ENCODE measurements at places on chromosomes 2 and 18.

DNA sequence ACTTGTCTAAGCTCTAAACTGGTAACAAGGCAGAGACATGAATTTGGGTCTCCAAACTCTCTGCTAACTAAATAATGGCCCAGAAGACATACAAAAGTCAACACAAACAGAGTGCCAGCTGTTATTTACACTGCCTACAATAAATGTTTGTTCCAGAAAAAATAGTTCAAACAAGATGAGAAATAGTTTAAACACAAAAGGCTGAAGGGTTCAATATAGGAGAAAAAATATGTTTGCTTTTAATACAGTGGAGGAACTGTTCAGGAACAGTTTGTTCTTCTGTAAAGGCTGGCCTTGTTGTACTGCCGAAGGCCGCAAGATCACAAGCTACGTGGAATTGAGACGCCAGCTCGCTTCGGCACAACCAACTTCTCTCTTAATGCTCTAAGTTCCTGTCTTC, 74.6 kb downstream of the AFF3 start:
- no peak for ATAC-seq

GRCh38 chr2:157327621-157328500, 2.2 kb upstream of the ERMN start:
- ATAC-seq, result peak; percentile 96

DNA sequence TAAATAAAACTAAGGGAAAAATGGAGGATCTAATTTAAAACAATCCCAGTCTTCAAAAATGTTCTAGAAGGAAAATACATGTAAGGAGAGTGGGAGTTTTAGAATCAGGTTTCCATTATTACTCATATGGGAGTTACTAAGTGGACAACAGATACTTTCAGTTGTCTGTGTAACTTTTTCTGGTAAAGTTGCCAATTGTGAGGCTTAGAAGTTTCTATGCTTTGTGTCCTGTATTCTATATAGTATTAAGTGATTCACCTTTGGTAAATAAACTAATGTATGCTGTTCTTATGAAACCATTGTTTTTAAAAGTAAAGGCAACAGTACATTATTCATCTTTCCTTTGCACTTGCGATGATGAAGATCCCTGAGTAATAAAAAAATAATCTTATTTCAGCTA, 274.9 kb downstream of the NR4A2 start:
- no peak for ATAC-seq

GRCh38 chr18:8365006-8365405, 244.2 kb upstream of the RAB12 start:
- ATAC-seq, result no peak

- no peak for ATAC-seq
Observed at GRCh38 chr2:210224591-210224940, 681 bp downstream of the ACADL start.

DNA sequence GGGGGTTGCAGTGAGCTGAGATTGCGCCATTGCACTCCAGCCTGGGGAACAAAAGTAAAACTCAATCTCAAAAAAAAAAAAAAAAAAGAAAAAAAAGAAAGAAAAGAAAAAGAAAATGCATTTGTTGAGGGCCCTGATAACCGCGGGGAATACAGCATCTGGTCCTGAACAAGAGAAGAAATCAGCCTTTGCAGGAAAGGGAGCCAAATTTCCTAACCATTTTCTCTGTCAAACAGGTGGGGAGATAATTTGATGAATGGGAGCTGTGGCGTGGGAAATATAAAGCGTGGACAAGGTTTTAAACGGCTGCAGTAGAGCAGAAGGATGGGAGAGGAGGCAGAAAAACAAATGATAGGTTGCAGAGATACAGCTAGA, 864 bp downstream of the E2F6 start:
- ATAC-seq, result no peak

DNA sequence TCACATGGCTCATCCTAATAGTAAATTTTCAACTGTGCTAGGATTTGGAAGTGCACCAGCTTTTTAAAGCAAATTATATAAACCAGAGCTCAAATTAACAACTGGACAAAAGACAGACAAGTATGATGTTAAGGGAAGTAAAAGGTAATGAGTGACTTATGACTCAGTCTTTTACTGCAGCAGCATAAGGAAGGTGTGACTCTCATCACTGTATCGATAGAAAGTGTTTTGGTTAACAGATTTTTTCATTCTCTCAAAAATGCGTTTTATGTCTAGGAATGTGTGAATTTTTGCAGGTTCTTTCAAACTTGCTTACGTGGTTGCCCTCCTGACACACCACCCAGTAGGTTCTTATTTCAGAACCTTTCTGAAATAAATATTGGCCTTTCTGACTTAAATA, 244.2 kb upstream of the BOD1L2 start:
- ATAC-seq, result no peak

GRCh38 chr2:231604101-231604684, 11.5 kb downstream of the TEX44 start:
- ATAC-seq, result peak; percentile 61

DNA sequence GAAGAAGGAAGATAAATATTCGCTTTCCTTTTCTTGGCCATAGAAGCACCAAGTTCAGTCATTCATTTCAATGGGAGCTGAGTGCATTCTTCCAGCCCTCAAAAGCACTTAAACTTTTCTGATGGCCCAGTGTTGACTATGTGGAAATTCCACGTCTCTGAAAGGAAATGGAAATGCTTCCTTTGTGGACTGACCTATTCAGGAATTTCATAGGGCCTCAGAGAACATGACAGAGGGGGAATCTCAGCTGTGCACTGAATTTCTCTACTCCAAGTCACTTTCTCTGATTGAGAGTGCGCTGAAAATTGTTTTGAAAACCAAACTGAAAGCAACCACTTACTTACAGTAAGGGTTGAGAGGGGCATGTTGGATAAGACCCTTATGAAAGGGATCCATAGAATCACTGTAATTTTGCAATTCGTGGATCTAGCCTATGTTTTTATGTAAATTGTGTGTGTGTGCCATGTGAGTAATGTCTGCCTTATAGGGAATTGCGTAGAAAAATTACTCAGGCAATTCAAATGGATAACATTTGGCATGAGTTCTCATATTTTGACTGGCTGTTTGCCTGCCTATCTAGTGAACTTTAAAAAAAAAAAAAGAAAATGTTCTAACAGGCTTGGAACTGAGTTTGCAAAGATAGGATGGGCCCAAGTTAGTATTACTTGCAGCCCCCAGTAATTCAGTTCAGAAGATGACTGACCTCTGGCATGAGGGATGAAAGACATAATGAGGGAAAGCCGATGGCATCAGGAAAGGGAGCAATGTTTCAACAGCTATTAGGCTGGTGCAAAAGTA, 437.0 kb downstream of the PTPRM start:
- no peak for ATAC-seq

GRCh38 chr2:226423498-226423960, 376.1 kb downstream of the IRS1 start:
- ATAC-seq, result peak; percentile 93

DNA sequence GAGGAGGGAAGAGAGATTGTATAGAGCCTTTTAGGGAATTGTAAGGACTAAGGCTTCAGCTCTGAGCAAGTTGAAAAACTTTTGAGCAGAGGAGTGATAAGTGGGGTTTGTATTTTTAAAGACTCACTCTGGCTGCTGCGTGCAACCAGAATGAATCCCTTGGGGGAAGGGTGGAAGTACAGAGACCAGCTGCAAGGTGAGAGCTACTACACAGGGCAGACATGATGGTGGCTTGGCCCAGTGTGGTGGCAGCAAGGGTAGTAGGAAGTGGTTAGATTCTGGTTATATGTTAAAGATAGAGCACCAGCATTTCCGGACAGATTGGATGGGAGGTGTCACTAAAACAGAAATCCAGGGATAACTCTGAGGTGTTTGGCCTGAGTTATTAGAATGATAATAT, 10.1 kb upstream of the SESTD1 start:
- no peak for ATAC-seq

- no peak for ATAC-seq
Observed at GRCh38 chr18:12907258-12907925, 23.4 kb upstream of the PTPN2 start.

GRCh38 chr18:76364282-76365259, 130.5 kb downstream of the ZNF516 start:
- ATAC-seq, result peak; percentile 83

DNA sequence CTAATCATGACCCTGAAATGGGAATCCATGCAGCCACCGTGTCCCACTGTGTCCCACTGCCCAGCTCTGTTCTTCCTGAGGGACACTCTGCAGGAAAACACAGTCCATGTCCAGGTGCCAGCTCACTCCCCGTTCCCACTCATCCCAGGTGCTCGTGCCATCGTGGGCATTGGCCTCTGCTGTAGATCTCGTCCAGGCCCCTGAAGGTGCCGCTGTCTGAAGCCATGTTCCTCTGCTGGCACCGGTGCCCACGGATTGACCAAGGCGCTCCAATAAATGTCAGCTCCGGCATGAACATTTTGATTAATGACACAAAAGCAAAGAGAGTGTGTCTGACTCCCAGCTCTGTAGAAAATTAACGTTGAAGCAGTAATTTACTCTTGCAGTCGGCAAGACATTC, 280.1 kb upstream of the SALL3 start:
- no peak for ATAC-seq

- ATAC-seq, result peak; percentile 15
Observed at GRCh38 chr2:84908948-84909713, 3.7 kb downstream of the TMSB10 start.

DNA sequence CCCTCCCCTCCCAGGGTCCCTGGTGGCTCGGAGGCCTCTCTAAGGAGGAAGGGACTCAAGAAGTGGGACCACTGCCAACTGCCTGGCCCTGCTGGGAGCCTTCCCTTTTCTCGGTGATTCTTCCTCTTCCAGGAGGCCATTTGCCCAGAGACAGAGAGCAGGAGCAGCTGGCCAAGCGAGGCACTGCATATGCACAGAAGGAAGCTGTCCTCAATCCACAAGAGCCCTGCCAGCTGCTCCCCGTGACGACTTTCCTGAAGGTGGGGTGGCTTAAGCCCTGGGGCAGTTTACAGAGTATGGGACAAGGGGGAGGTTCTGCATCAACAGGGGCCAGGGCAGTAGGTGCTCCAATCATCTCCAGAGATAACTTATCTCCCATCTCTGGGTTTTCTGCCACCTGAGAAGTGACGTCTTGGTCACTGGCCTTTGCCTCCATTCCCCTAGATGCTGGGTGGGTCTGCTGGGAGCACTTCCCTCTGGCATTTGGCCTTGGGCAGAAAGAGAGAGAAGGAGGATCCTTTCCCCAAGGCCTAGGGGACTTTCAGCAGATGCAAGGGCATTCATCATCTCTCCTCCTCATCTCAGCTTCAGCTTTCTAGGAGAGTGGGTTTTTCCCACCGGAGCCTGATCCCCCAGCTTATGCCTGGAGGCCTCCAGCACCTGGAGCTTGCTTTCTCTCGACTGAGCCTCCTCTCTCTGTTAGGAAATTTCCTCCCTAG, 28.5 kb downstream of the CIB4 start:
- no peak for ATAC-seq

DNA sequence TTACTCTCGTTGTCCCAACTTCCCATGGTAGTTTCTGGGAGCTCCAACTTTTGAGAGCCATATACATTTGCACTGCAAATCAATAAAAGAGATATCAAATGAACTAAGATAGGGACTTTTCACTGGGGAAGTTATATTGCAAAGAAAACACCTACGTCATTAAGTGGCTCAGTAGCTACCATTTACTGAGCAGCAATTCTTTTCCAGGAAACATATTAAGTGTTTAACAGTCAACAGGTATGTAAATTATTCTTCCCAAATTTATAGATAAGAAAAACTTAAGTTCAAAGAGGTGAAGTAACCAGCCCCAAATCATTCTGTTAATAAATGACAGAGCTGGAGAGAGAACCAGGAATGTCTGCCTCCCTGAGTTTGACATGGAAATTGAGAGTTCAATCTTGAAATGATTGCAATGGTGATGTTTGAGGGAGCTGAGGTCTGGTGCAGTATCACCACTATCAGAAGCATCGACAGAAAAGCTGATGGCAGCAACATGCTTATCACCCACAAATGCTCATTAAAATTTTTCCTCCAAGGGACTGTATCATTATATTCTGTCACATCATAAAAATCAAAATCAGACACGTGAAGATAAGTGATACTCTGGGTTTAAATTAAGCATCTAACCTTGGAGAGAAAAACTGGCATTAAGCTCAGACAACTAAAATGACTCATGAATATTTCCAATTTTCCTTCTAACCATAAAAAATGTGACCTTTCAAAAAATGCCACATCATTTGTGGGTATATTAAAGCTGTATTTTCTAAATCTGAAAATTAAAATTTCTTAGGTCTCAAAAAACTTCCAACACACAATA, 43.4 kb downstream of the GAREM1 start:
- no peak for ATAC-seq

DNA sequence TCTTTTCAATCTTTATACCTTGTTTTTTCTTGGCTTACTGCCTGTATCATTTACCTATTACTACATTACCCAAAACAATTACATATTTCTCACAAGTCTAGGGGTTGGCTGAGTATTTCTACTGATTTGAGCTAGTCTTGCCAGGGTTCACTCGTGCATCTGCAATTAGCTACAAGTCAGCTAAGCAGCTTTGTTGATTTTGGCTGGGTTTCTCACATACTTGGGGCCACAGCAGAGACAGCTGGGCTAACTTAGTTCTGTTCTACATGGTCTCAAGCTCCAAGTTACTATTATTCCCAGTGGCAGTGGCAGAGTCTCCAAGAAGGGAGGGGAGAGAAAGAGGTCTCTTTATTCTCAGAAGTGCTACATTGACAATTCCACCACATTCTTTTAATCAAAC, 54.7 kb upstream of the SP5 start:
- ATAC-seq, result no peak

DNA sequence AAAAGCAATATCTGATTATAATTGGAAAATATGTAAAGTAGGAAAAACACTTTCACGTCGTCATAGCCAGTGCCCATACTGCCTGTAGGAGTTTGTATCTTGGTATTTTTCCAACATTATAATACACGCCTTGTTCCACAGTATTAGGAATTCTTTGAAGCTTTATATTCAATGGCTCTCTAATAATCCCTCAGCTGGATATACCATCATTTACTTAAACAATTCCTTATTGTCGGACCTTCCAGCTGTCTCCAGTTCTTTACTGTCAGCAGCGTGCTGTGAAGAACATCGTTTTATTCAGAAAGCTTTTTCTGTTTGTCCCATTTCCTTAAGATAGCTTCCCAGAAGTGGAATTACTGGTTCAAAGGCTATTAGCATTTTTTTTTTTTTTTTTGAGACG, 31.7 kb downstream of the ATP6V1C2 start:
- ATAC-seq, result no peak

- no peak for ATAC-seq
Observed at GRCh38 chr2:105723431-105723830, 21.3 kb upstream of the NCK2 start.

DNA sequence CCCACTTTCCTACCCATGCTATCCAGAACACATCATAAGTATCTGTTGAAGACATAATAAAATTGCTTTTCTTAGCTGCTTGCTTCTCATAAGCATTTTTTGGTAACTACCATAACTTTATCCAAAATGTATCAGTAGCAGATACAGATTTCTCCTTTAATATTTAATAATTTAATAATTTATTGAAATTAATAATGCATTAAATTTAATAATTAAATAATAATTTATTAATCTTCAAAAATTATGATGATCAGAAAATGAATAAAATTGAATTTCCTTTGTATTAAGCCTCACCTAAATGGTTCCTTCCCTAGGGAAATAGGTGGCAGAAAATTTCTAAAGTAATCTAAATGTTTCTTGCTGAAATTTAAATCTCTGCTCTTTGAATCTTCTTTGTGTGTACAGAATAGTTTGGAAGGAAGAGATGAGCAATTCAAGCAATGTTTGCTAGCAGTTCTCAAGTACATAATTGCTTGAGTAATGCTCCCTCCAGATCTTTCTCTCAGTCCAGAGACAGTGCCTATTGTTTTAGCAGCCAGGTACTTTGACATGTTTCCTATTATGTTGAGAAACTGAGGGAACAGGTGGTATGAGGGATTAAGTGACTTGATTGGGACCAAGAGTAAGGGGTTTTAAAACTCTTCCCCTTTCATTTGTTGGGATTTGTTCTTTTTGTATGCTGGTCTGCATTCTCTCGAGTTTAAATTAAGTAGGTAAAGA, 123.1 kb upstream of the CYP26B1 start:
- no peak for ATAC-seq

Data from activated T-helper 17 cell treated with anti-CD3 and anti-CD28 coated beads, Interleukin-2, amount 50 U/mL, for 72 hours (primary cell).